SW 1271 (cell line): ENCODE measurements at places on chromosomes 13 and 19.

DNA sequence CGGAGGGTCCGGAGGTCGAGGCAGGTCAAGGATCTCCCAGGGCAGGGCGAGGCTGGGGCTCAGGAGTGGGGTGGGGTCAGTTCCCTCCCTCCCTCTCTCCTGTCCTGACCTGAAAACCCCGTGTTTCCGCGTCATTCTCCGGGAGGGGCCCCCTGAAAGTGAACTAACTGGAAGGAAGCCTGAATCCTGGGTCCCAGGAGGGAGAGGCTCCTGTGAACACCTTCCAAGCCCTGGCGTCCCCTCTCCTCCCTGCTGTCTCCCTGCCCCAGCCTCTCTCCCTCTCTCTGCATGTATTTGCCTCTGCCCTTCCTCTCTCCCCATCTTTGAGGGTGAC, 741 bp upstream of the CADM4 start:
- DNase-seq, result no peak

DNA sequence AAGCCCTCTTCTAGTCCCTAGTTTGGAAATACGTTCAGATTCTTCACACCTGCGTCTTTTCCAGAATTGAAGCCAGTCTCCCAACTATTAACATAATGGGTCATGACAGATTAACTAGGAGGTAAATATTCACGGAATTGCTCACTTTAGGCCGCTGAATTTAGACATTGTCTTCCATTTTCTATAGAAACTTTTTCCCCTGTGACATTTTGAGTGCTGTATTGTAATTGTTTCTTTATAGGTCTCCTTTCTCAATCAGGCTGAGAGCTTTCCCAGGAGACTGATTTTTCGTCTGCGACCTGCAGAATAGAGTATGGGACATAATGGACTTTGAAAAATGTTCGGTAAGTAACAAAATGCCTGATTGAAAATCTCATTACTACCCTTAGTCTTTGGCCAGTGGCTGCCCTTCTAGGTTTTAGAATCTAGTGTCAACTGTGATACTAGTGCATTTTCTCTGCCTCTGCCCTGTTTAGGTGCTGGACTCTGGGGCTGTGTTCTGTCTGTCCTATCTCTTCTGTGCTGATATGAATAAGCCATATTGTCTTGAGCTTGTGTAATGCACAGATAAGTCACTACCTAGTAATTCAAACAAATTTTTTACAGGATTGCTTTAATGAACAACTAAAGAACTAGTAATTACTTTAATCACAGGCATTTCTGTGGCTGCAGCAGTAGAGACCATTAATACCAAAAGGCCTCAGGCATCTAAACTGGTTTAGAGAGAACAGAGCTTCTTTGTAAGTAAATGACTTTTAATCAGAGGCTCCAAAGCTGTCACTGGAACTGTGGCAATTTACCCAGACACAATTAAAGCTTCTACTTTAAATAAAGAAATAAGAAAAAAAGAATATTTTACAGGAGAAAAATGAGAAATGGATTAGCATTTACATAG, 122.4 kb upstream of the FREM2 start:
- no peak for DNase-seq

DNA sequence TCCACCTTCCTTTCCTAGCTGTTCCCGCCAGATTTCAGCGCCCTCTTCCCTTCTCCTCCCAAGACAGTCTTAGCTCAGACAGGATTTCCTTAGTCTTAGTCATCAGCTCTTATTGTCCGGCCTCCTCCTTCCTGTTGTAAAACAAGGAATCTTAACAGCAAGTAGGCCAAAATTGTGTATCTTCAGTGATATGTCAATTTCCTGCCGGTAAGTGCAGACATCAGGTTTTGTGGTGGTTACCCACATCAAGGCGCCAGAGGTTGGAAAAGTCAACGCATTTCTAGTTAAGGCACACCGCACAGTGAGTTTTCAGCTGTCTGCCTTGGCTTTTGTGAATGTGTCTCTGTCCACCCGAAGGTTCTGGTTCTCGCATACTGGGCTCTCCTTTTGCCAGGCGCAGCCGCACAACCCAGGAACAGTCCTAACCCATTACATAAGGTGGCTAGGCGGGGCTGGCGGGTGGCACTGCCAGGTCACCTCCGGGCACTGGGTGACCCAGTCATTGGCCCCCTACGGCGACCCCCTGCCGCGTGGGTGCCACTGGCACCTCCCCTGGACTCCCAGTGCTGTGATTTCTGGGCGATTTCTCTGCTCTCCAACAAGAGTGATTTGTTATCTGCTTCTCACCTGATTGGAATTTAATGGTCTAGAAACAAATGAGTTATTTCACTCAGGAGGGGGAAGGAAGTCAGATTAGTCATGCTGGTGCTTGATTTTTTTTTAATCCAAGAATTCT, 12.9 kb downstream of the COL4A2 start:
- DNase-seq, result peak; percentile 74

GRCh38 chr13:91572944-91573598, 174.7 kb downstream of the GPC5 start:
- no peak for DNase-seq

GRCh38 chr19:2636897-2637683, 65.4 kb downstream of the GNG7 start:
- no peak for DNase-seq

- no peak for DNase-seq
Observed at GRCh38 chr13:91773591-91774227, 375.3 kb downstream of the GPC5 start.

DNA sequence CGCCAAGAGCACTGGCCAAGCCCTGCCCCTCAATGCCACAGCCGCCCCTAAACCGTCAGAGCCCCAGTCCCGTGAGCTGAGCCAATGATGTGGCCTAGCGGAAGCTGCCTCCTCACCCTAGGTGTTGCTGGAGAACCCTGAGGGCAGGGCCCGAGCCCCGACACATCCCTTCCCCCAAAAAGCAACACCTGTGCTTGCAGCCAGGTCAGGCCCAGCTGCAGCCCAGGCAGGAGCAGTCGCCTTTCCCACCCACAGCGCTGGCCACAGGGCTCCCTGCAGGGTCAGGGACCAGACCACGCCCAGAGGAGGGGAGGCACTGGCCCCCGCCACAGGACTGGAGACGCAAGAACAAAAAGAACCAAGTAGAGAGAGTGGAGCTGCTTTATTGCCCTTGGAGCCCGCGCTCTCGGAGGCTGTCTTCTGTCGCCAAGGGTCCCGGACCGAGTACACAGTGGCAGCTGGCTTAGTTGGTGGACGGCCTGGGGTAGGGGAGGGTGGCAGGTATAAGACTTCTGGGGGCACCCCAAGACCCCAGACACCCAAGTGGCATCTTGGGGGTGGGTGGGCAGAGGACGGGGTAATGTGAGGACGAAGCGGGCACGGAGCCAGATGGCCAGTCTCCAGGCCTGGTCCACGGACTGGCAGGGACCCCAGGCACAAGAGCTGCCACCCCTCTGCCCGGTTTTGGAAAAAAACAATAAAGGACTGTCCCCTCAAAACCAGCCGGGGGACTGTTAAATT, 3.3 kb downstream of the P2RY11 start:
- no peak for DNase-seq

- DNase-seq, result no peak
Observed at GRCh38 chr19:18090545-18091216, 3.9 kb upstream of the IL12RB1 start.

DNA sequence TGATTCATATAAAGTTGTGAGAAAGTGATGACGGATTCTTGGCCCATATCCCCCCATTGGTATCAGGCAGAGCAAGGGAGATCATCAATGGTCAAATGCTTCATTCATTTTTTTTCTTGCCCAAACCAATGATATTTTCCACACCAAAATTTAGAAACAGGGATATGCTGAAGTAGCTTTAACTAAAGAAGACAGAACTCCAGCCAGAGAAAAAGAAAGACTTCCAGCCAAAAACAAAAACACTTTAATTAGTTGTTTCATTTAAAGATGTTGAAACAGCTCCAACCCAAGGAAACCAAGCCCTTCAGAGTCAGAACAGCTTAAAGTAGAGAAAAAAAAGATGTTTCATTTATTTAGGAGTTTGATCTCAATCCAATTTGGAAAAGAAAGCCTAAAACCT, 358.9 kb upstream of the NBEA start:
- no peak for DNase-seq

DNA sequence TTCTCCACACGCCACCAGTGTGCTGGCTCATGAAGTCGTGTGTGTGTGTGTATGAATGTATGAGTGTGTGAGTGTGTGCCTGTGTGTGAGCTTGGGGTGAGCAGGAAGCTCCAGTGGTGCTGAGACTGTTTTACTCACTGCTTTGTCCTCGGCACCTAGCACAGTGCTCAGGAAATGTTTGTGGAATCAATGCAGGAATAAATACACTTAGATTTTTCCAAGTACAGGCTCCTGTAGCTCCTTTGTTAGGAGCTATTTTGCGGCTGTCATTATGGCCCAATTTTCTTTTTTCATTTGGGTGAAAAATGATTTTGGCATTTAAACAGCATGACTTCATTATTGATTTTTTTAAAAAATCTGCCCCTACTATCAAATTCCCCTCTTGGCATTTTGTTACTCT, 193.5 kb upstream of the KL start:
- DNase-seq, result no peak

GRCh38 chr13:74450964-74451363, 316.8 kb upstream of the KLF12 start:
- DNase-seq, result no peak

DNA sequence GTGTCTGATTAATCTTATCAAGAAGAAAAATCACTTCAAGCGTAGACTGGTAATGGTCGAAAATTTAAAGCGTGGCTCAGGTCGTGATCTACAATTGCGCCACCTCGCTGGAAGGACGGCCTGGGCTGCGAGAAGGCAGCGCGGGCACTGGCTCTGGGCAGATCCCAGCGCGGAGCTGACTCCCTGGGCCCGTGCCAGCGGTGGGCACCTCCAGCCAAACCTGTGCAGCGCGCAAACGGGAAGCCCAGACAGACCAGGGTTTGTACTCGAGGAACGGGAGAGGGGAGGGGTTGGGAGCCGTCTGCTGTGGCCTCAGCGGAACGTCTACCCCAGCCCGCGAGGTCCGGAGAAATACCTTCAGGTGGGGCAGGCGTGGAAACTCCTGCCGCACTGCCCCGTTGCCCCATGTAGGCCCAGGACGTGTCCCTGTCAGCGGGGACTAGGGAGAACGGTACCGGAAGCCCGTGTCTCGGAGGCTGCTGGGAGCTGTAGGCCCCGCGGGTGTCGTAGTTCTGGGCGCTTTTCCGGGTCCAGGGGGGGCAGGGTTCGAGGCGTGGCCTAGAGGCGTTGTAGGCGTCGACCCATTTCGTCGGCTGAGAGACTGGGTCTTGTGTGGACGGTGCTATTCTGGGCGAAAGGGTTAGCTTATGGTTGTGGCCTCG, 21.1 kb downstream of the ZNF274 start:
- no peak for DNase-seq
